ENCODE measurements at places on chromosomes 6 and 20.
A peak's percentile ranks its signal among the peaks of the same experiment; 100 is the strongest.

DNA sequence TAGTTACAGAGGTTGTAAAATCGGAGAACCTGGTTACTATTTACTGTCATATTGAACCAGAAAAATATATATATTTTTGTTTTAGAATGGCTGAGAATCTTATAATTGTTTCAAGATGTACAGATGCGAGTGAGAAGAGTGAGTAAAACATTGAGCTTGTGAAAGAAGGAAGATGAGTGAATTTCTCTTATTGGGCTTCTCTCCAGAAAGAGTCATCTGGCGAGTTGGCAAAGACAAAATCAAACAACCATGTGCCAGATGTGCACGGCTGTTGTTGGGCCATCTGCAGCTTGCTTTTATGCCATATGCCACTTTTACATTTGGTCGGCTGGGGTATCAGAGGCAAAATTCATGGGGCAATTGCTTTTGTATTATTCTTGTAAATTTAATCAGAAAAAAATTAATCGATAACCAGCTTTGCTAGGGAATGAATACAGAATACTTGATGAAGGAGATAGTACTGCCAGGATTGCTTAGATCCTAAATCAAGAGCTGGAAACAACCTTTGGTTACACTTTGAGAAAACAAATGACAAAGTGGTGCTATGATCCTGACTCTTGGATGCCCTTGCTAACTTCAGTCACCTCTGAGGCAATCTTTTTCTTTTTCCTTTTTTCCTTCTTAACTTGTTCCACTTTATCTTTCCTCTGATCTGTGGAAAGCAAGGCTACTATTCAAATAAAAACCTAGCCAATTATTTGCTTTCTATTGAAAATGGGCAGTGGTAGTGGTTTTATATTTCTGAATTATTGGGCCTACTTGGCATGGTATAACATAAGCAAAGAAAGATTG, 97.1 kb upstream of the GRIK2 start:
- DNase-seq: no peak

DNA sequence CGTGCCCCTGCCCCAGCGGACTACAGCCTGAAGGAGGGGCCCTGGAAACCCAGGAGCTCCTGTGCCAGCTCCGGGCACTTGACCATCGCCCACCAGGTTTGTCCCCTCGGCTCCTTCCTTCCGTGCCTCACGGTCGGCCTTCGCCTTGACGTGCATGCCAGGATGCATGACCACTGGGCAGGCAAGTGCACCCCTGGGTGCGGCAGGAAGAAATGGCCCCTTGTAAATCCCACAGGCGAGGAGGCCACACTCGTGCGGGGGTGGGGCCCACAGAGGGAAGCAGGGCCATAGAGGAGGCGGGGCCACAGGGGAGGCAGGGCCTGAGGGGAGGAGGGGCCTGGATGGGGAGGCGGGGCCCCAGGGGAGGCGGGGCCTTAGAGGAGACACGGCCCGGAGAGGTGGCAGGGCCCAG, 81.7 kb downstream of the YTHDF1 start:
- no peak for DNase-seq

- DNase-seq: no peak
Measured at GRCh38 chr20:10875653-10876052, 201.9 kb upstream of the JAG1 start.

DNA sequence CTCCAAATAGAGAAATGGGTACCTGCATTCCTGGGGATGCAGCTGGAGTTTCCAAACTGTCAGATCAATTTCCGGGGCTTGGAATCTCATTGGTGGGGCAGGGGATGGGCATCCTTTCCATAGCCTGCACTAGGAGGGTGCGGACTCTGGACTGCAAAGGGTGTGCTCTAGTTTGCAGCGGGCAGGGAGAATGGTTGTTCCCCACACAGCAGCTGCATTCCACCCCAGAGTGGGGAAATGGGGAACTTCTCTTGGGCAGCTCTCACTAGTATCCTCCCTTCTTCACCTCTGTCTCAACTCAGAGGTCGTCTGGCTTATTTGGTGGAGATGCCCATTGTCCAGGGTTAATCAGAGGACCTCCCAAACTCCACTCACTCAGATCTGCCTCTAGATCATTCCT, 34.5 kb upstream of the CDKN1A start:
- no peak for DNase-seq

GRCh38 chr20:6347916-6348315, 225.1 kb upstream of the FERMT1 start:
- DNase-seq: no peak

- no peak for DNase-seq
Measured at GRCh38 chr6:130859161-130859867, 32.1 kb downstream of the SMLR1 start.

GRCh38 chr6:116895935-116896334, 18.9 kb downstream of the RFX6 start:
- no peak for DNase-seq

GRCh38 chr6:31125162-31125561, 4.9 kb upstream of the CDSN start:
- no peak for DNase-seq

GRCh38 chr6:82616386-82617028, 252.9 kb downstream of the TPBG start:
- no peak for DNase-seq

DNA sequence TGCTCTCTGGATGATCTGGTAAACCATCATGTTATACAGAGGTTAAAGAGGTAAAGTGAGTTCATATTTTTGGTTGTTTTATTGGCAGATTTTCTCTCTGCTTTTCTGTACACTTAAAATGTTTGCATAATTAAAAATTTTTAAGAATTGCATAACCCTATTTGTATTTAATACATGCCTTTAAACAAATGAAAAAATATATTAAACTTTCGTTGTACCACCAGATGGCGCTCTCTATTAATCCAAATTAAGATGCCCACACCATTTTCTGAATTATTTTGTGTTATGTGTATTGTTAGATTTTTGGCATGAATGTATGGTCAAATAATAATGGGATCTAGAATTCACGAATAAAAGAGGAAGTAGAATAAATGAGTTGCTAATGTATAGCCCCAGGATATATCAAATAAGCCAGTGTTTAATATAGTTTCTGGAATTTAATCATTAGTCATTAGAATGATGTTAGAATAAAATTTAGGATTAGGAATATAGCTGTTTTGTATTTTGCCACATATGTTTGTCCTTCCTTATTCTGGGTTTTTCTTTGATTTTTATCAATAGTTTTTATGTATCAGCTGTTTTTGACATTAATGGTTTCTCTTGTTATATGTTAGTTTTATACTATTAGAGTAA, 38.9 kb downstream of the SMAP1 start:
- no peak for DNase-seq

DNA sequence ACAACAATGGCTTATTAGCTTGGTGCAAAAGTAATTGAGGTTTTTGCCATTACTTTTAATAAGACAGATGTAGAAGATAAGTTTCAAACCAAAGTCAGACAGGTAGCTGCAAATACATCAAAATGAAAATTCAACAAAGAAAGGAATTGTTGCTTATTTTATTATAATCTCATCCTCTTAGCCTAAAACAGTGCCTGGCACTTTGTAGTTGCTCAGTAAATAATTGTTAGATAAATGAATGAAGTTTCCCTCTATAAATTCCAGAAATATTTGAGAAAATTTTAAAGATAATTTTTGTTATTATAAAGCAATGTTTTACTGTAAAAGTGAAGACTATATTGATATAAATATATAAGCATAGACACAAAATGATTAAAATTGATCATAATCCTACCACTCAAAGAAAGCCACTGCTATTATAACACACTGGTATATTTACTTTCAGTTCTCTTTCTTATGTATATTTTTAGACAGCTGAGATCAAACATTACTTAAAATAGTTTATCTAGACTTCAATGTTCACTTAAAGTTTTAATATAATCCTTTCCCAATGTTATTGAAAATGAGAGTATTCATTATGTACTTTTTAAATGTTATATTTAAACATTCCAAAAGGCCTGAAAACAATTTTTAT, 42.5 kb downstream of the SESN1 start:
- peak; percentile 3 for DNase-seq

All from GM06990 (cell line).